ENCODE measurements at places on chromosomes 6 and 20. TPM values are rescaled to one million over a fixed set of nuclear protein-coding genes. Genes with fewer than 3 reads are reported as not detected.
A peak's percentile ranks its signal among the peaks of the same experiment; 100 is the strongest.

Gene SIRPD
- not detected for total RNA-seq

Gene EDN3
- total RNA-seq = not detected

Gene RBM24
- not detected for total RNA-seq

Gene LINC00237
- not detected for total RNA-seq

Gene SGK2
- total RNA-seq = 1.4 TPM

Gene TRIM10
- total RNA-seq = not detected

DNA sequence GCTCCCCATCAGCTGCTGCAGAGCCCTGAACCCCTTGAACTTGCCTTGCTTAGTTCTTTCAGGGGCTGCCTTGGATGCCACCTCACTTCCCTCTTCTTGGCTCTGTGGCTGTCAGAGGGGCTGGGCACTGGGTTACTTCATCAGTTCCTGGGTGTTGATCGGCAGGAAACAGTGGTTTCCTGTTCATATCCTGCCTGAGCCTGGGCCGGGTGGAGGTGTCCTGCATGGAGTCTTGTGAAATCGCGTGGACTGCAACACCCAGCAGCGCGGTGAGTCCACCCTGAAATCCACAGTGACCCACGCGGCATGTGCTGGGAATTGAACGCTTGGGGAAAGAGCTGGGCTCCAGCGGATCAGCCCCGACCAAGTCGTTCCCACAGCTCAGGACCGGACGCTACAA, 97.5 kb downstream of the CDH26 start:
- DNase-seq = peak; percentile 38

- DNase-seq = no peak
These were observed 61.4 kb downstream of the NOL4L start for GRCh38 chr20:32523613-32524213.

DNA sequence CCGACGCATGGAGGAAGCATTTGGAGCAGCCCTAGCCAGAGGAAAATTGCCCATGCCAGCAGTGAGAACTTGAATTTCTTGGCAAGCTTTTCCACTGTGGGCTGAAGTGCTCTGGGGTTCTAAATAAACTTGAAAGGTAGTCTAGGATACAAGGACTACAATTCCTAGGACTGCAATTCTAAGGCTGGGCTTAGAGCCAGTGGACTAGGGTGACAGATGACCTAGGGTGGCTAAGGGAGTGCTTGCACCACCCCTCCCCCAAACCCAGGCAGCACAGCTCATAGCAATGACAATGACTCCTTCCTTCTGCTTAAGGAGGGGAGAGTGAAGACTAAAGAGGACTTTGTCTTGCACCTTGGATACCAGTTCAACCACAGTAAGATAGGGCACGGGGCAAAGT, 122.3 kb downstream of the THBS2 start:
- no peak for DNase-seq

DNA sequence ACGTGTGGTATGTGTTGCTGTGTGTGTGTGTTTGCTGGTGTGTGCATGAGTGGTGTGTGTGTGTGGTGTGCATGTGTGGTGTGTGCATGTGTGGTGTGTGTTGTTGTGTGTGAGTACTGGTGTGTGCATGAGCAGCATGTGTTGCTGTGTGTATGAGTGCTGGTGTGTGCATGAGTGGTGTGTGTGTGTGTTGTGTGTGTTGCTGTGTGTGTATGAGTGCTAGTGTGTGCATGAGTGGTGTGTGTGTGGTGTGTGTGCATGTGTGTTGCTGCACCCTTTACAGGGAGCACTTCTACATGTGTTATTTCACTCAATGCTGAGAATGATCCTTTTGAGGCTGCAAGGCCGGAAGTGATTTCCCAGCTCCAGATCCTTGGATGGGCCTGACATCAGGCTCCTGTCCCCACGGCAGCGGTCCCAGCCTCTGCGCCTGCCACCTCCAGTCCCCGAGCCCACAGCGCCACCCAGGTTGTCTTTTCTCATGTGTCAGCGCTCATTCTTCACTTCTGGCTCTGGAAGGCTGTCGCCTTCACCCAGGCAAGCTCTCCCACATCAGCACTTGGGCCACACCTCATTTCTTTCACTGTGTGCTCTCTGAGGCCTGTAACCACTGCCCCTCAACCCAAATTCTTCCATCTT, 2.6 kb downstream of the NPEPL1 start:
- DNase-seq = no peak

DNA sequence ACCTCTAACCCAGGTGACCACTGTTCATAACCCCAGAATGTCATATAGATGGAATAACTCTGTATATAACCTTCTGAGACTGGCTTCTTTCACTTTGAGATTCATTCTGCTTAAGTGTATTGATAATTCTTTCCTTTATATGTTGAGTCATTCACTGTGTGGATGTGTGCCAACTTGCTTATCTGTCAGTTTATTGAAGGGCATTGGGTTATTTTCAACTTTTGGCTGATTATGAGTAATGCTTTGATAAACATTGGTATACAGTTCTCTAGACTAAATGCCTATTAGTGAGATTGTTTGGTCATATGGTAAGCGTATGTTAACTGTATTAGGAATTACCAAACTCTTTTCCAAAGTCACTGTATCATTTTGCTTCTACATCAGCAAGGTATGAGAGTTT, 453.4 kb upstream of the SPTLC3 start:
- no peak for DNase-seq

GRCh38 chr6:30789606-30790005, 45.3 kb upstream of the IER3 start:
- DNase-seq = no peak

GRCh38 chr6:86192123-86192522, 549.4 kb upstream of the SYNCRIP start:
- no peak for DNase-seq

- DNase-seq = no peak
These were observed 108.0 kb upstream of the MOCS1 start for GRCh38 chr6:40042232-40042631.

DNA sequence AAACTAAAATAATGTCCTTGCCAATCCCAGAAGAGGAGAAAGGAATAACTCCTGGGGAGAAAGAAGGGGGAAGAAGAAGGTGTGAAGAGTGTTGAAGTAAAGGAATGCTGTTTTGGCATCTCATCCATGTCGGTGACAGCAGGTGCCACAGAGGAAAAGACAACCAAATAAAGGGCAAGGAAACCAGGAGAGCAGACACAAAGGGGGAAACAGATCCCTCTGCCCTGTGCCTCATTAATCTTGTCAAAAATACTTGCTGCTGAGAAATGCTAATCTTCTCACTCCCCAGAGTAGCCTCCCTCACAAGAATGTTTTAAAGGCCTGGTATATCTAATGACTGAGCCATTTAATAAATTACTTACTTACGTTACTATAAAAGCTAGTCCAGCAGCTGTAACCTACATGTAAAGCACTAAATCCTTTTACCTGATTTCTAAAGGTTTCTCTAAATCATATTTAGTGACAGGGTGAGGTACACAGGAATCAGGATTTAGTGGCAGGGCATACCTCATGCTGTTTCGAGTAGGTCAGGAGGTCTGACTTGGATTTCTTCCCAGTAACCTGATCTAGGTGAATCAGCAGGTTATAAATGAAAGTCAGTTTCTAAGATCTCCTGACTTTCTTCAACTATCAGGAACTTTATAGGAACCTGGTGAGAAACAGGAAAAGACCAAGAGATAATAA, 377.1 kb downstream of the CENPW start:
- no peak for DNase-seq

- DNase-seq = no peak
These were observed 10.0 kb downstream of the PTK7 start for GRCh38 chr6:43086022-43086658.

GRCh38 chr20:25212242-25212641, 16.7 kb downstream of the ENTPD6 start:
- DNase-seq = no peak

GRCh38 chr6:25342802-25343201, 63.6 kb downstream of the CARMIL1 start:
- DNase-seq = no peak

- no peak for DNase-seq
These were observed 194.7 kb upstream of the PMEPA1 start for GRCh38 chr20:57904314-57905105.

DNA sequence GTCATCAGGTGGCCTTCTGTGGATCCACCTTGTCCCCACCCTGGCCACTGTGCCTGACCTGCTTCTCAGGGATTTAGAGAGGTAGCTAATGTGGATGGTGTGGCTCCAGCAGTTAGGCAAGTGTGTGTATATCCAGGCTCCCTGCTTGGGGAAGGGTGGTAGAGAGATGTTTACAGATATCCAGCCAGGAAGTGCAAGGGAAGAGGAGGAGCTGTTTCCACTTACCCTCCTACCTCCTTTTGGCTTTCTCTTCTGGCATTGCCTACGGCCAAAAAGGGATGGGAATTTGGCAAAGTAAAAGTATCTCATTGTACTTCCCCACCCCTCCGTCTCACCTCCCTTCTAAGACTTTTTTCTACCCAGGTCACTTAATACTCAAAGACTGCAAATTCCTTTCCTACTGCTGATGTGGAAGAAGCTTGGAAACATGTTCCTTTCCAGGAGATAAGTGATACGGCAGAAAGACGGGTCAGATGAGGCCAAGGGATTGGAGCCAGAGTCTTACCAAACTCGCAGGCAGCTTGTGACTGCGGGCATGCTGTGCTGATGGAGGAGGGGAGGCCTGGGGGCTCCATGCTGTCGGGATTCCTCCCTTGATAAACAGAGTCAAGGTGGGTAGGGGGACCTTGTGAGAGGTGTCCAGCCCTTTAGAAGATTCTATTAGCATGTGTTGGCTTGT, 253.4 kb downstream of the PRL start:
- DNase-seq = no peak

GRCh38 chr6:166617359-166617758, 9.7 kb downstream of the RPS6KA2 start:
- DNase-seq = no peak

GRCh38 chr6:84422380-84422968, 195.0 kb upstream of the CEP162 start:
- no peak for DNase-seq

- no peak for DNase-seq
These were observed 29.2 kb downstream of the TFAP2A start for GRCh38 chr6:10385524-10386132.

DNA sequence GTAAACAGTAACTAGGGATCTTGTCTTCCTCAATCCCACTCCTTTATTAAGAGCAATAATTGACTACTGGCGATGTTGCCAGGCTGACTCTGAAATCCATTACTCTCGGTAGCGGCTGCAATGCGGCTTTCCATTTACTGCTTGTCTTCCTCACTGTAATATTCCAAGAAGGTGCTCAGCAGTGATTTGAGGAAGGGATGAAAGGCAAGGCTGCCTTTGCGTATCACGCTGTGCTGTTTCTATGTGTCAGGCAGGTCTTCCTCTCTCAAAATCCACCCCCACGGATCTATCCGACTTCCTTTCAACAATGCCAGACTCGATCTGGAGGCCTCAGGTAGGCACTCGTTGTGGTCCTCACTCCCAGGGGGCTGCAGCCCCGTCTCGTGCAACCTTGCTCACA, 261.4 kb upstream of the CDH4 start:
- DNase-seq = no peak

All from T-cell (primary cell).